ENCODE measurements at places on chromosomes 12 and 14.

DNA sequence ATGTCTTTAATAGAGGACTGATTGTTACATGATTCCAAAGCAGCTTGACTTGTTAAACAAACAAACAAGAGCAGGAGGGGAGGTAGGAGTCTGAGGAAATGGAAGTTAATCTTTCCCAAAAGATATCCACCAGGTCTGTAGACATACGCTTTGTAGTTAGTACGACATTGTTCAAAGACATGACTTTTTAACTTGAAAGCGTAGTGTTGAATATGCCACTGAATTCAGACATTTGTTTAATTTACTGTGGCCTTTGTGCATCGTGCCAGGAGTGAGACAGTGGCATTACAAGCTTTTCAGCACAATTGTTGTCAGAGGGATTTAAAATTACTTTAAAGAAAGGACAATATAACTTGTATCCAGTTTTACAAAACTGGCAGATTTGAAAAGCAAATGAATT lies 53.0 kb downstream of the SAV1 start:
- DNase-seq: no peak

DNA sequence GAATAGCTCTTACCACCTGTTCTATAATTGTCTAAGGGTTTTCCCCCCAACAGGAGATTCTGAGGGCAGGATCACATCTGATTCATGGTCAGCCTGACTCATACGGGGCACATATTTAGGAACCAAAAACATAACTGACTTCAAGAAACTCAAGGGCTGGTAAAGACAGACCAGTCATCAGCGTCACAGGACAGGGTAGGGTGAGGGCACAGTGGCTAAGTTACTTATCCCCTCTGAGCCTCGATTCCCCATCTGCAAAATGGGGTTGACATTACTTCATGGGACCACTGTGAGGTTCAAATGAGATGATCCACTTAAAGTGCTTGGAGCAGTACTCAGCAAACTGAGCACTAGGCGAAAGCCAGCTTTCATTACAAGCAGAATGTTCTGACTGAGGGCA lies 606 bp downstream of the CINP start:
- DNase-seq: no peak

GRCh38 chr12:121227294-121227693 lies 17.4 kb downstream of the P2RX4 start:
- DNase-seq: peak; percentile 24

DNA sequence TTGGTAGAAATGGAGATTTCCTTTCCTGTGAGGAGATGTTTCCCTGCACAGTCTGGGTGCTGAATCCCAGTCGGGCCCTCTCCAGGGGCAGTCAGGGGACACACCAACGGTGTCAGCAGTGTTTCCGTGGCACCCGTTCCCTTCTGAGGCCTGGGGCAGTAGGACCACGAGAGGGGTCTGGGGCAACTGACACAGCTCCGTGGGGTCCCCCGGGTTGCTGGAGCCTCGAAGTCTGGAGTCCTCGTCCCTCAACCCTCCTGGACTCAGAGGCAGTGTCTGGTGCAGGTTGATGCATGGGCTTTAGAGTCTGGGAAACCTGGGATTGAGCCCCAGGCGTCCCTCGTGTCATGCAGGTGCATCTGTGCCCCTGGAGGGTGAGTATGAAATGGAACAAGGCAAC lies 327.3 kb downstream of the ADGRD1 start:
- no peak for DNase-seq

DNA sequence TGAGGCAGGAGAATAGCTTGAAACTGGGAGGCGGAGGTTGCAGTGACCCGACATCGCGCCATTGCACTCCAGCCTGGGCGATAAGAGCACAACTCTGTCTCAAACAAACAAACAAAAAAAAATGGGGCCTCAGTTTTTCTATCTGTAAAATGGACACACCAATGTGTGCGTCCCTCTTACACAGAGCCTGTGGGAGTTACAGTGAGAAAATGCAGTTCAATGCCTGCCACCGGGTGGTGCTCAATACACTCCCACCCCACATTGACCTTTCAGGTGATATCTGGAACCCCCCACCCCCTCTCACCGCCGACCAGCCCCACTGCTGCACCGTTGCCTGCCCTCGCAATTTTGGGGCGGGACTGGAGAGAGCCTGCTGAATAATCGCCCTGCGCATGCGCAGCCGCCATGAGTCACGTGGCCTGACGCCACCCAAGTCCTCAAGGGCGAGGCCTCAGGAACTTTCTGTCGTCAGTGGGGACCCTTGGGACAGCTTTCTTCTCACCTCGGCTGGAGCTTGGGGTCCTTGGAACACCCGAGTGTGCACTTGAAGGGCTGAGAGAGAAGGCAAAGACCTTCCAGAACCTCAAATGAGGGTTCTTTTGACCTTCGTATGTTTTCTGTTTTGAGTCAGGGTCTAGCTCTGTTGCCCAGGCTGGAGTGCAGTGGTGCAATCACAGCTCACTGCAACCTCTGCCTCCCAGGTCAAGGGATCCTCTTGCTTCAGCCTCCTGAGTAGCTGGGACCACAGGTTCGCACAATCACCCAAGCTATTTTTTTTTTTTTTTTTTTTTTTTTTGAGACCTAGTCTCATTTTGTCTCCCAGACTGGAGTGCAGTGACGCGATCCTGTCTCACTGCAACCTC lies 14.6 kb upstream of the CABP1 start:
- no peak for DNase-seq

- DNase-seq: no peak
These were observed 31.3 kb upstream of the CMKLR1 start for GRCh38 chr12:108370415-108370814.

- peak; percentile 25 for DNase-seq
These were observed 4.7 kb downstream of the VSIG10 start for GRCh38 chr12:118098911-118099671.

- no peak for DNase-seq
These were observed 243.1 kb downstream of the AKAP6 start for GRCh38 chr14:32571995-32572866.

DNA sequence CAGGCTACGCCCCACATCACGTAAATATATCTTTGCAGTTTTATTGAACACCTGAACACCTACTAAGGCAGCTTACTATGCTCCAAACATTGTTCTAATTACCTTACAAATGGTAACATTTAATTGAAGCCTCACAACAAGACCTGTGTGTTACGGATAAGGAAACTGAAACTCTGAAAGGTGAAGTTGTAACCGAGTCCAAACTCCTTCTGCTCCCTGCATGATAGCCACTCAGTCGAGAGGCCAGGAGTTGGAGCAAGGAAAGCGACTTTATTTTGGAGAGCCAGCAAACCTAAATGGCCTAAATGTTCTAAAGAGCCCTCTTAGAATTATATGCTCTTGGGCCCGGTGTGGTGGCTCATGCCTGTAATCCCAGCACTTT lies 12.6 kb upstream of the TRPV4 start:
- no peak for DNase-seq

GRCh38 chr14:96135285-96135684 lies 69.4 kb upstream of the BDKRB2 start:
- DNase-seq: no peak

DNA sequence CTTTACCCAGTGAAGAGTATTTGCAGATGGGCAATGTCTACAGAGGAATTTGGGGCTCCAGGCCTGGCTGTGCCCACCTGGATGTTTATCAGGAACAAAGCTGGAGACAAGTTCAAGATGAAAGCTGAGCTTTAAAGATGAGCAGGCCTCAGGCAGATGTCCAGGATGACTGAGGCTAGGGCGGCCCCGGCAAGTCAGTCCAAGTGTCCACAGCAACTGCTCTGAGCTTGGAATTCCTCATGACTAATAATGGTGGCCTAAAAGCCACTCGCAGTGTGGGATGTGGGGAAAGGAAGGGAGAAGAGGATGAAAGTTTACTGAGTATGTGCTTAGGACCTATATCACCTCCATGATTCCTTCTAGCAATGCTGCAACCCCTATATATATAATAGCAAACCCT lies 128.2 kb upstream of the NOS1 start:
- no peak for DNase-seq

DNA sequence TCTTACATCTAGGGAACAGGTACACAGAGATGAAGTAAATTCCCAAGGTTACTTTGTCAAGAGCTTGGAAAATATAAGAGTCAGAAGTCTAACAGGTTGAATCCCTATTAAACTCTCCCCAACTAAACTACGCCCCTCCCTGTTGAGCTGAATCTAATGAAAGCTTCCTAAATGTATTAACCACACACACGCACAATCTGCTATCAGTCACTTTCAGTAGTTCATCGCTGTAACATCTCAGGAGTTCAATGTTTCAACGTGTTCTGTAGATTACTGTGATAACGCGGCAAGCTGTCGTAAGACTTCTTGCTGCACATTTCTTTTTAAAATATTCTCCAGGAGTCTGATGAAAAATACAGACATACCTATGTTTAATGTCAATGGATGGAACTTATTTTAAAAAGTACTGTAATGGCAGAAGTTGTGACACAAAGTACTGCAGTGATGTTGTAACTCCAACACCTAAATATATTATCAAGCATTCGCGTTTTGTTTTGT lies 612 bp upstream of the SLC25A3 start:
- DNase-seq: no peak

DNA sequence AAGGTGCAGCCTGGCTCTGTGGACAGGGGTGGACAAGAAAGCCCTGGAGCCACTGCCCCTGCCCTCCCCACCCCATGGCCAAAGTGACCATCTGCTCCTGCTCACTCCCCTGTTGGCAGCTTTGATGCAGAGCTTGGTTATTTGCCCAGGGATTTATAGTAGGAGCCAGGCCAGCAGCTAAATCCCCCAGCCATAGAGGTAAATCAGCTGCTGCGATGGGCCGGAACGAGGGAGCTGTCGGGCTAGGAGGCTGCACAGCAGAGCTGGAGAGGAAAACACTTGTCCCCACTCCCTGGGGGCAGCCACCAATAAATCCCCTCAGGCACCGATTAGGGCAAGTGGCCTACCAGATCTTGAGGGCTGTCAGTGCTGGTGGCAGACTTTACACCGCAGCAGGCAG lies 26.0 kb downstream of the SMUG1 start:
- DNase-seq: peak; percentile 15
